Stimulated activated CD4-positive, alpha-beta T cell treated with anti-CD3 and anti-CD28 coated beads, TNF-alpha, amount 100 ng/mL, for 48 hours (primary cell): ENCODE measurements at places on chromosomes 2 and 18.

DNA sequence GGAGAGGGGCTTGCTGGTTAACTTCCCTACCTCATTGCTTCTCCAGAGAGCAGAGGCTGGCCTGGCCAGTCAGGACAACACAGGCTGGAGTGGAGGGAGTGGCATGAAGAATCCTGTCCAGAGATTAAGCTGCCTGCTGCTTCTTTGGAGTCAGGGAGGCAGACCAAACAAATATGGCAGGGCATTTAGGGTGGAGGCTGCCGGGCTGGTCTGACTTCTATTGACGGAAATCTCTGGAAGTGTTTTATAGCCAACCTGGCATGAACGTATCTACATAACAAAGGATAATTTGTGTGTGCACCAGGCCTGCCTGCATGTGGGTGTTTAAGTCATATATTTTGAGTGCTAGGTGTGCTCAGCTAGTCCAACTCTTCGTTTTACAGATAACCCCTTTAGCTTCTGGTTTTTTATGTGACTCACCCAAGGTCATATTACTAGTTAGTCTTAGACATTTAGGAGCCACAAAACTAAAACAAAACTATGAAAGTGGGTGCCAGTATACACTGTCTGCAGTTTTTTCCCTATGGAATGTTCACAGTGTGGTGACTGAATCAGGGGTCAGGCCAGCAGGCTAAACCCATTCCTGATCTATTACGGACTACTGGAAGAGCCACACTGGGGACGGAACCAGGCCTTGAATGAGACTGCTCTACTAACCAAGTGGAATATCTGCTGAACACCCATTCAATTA lies 5.5 kb downstream of the NPC1 start:
- DNase-seq, result no peak

DNA sequence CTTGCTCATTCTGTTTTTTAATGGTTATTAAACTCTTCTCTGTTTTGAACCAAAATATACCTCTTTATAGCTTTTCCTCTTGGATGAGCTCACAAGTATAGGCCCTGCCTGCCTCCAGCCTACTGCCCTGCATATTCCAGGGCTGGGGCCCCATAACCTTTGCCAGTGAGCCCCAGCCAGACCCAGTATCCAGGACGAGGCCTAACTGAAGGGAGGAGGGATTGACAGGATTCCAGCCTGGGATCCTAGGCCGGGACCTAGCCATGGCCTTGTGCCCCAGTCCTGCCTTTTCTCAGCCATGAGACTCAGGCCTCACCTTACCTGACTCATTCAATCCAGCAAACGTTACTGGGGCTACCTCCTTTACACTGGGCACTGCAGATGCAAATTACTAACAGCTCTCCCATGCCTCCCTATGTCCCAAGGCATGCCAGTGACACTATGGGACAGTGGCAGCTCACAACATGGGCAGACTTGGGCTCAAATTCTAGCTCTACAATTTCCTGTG lies 159.2 kb downstream of the DDX1 start:
- DNase-seq, result no peak

DNA sequence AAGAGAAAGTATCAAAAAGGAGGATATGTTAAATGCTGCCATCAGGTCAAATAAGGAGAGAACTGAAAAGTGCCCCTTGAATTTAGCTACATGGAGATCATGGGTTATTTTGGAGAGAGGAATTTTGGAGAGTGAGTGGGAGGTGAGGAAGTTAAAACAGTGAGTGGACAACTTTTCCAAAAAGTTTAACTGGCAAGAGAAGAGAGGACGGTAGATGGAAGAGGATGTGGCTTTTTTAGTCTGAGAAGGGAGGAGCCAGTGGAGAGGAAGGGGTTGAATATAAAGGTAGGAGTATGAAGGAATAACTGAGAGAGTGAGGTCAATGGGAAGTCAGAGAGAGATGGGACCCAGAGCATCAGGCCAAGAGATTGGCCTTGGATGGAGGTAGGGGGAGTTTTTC lies 62.5 kb upstream of the NFE2L2 start:
- no peak for DNase-seq

DNA sequence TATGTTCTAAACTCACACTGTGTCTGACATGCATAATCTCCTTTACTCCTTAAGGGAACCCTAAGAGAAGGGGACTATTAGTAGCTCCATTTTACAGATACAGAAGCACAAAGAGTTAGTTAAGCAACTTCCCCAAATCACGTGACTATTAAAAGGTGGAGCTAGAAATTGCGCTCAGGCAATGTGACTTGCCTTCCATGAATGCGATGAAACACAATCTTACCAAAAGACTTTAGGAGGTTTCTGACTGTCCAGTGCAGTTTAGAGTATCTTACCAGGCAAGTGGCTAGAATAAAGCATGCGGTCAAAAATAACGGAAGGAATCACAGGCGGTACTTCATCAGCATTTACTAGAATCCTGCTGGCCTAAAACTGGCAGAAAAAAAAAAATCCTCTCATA lies 70.4 kb downstream of the ZNF521 start:
- no peak for DNase-seq

GRCh38 chr18:3262234-3263131 lies 550 bp downstream of the MYL12B start:
- no peak for DNase-seq

- DNase-seq, result no peak
Observed at GRCh38 chr2:8149985-8150539, 531.8 kb upstream of the ID2 start.

- DNase-seq, result no peak
Observed at GRCh38 chr2:179226203-179226960, 38.2 kb downstream of the SESTD1 start.

DNA sequence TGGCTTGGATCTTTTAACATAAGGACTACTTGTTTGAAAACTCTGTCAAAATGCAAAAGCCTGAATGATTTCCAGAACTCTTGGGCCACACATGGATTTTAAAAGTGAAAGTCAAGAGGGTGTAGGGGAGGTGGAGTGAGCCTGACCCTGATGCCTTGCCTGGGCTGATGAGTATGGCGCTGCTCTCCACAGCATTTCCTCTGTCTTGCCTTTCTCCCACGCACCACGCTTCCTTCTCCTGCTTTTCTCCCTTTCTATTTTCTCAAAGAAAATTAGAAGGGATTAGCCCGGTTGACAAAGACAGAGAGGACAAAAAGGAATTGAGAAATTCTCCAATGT lies 207.0 kb upstream of the CCDC68 start:
- DNase-seq, result no peak

- no peak for DNase-seq
Observed at GRCh38 chr2:37350034-37350433, 5.6 kb downstream of the QPCT start.
